Kidney glomerular epithelial cell (primary cell): ENCODE measurements at places on chromosomes 1 and 21.

GRCh38 chr1:180644526-180645192, 12.8 kb downstream of the XPR1 start:
- DNase-seq, result no peak

GRCh38 chr1:61337981-61338848, 255.9 kb downstream of the NFIA start:
- DNase-seq, result peak; percentile 94

DNA sequence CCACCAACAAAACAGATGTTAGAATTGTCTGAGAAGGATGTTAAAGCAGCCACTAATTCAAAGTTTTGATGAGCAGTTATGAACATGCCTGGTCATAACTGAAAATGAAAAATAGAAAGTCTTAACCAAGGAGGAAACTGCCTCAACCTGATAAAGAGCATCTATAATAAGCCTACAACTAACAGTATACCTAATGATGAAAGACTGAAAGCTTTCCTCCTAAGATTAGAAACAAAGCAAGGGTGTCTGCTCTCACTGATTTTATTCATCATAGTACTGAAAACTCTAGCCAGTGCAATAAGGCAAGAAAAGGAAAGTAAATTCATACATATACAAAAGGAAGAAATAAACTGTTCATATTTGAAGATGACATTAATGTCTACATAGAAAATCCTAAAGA, 82.0 kb downstream of the KCNK1 start:
- DNase-seq, result no peak

DNA sequence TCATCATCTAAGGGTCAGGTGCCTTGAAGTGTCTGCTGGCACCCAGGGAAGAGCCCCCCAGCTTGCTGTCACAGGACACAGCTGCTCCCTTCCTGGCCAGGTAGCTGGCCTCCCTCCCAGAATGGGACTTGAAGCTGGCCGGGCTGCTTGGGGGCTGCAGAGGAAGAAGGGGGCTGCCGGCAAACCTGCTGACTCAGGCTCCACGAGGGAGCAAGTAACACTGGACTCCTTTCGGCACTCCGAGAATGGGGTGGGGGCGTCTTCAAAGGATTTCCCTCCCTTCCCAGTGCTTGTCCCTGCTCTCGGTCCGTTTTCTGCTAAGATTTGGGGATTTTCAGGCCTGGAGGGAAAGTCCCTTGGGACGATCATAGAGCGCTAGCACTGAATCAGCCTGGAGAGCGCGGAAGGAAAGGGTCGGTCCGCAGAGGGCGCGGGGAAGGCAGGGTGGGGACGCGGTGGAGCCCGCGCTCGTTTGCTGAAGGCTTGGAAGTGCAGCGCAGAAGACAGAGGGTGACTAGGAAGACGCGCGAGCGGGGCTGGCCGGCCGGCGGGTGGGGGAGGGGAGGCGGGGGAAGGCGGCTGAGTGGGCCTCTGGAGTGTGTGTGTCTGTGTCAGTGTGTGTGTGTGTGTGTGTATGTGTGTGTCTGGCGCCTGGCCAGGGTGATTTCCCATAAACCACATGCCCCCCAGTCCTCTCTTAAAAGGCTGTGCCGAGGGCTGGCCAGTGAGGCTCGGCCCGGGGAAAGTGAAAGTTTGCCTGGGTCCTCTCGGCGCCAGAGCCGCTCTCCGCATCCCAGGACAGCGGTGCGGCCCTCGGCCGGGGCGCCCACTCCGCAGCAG, at the start of gene CSF1:
TSS of gene CSF1 (plus strand) at position 727 of the 840 bp plus-strand sequence. CDS start 175 bp downstream, outside the sequence.
- DNase-seq, result peak; percentile 46

DNA sequence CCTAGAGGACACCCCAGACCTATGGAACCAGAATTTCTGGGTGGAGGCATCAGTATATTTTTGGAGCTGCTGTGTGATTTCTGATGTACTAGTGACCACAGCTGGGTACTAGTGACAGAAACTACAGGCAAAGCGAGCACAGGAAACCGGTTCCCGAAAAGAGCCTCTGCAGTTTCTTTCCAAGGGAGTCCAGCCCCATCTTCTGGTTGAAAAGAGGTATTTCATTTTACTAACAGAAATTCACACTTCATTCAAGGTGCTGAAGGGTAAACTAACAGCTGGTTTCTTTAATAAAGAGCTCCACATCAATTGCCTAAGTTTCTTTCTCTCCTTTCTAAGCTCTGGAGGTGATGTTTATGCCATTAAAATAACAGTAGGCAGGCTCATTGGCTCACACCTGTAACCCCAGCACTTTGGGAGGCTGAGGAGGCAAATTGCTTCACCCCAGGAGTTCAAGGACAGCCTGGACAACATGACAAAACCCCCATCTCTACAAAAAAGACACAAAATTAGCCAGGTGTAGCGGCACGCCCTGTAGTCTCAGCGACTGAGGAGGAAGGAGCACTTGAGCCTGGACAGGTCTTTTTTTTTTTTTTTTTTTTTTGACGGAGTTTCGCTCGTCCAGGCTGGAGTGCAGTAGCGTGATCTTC, 22.0 kb downstream of the THAP3 start:
- DNase-seq, result peak; percentile 50

- DNase-seq, result no peak
Observed at GRCh38 chr1:160238408-160238807, 23.9 kb downstream of the DCAF8 start.

DNA sequence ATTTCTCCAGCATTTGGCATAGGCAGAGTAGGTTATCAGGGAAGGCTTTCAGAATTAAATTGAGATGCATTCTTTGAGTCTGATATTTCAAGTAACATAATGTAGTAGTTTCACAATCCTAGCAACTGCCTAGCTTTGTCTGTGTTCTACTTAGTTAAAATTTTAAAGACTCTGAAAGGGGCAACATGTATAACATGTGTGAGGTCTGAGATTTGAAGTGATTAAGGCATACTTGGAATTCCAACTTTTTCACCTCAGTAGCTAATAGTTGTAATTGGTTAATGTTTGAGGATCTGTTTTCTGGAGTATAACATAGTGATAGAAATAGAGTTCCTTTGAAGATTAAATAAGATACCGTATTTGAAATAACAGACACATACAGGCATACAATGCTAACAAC, 335.2 kb upstream of the BEND5 start:
- DNase-seq, result peak; percentile 40

DNA sequence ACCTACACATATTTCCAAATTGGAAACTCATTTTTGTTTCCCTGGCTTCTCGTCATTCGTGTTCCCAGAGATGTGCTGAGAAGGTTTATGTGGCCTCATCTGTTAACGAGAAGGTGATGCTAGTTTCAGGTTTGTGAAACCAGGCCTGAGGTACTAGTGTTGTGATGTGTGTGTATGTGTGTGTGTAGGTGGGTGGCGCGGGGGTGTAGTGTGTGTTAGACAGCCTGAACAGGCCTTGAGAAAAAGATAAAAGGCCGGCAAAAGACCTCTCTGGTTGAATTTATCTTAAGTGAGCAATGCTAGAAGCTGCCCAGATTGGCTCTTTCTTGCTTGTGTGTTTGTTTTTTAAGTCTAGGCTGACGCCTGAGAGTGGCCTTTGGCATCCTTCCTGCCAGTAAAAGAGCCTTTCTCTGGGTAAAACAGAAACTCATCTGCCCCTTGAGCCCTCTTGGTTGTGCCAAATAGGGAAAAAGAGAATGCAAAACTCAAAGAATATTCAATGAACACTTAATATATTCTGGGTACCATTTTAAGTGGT, 65.8 kb upstream of the HSD17B7 start:
- DNase-seq, result no peak

GRCh38 chr1:171743081-171743870, 1.4 kb upstream of the VAMP4 start:
- DNase-seq, result peak; percentile 40

GRCh38 chr1:7538849-7539768, 232.0 kb upstream of the VAMP3 start:
- DNase-seq, result no peak

DNA sequence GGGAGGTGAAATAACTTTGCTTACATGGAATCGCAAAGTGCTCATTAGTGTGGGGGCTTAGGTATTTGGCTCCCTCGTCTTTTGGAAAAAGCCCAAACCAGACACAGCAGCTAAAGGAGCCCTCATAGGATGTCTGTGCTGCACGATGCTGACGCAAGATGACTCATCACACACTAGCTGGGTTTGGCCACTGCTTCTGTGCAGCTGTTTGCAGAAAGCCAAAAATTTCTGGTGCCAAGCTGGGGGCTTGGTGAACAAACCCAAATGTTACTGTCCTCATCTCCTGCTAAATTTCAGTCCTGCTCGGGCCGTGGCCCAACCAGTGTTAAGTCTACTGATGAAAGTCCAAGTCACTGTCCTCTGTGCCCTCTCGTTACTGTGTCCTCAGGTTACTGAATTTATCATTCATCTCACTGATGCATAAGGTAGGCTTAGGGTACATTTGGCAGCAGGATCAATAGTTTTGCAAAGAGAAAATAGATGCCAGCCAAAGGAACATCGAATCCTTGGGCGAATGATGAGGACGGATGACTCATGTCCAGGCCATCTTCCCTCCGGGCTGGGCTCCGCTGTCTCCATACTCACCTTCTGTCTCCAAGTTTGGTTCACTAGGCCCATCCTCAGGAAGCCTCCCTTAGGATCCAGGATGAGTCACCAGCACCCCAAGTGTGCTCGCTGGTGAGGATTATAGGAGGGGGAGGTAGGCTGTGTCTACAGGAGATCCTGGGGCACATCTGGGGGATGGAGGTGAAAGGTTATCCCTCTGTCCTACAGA, 177.7 kb downstream of the ADSS2 start:
- peak; percentile 10 for DNase-seq

DNA sequence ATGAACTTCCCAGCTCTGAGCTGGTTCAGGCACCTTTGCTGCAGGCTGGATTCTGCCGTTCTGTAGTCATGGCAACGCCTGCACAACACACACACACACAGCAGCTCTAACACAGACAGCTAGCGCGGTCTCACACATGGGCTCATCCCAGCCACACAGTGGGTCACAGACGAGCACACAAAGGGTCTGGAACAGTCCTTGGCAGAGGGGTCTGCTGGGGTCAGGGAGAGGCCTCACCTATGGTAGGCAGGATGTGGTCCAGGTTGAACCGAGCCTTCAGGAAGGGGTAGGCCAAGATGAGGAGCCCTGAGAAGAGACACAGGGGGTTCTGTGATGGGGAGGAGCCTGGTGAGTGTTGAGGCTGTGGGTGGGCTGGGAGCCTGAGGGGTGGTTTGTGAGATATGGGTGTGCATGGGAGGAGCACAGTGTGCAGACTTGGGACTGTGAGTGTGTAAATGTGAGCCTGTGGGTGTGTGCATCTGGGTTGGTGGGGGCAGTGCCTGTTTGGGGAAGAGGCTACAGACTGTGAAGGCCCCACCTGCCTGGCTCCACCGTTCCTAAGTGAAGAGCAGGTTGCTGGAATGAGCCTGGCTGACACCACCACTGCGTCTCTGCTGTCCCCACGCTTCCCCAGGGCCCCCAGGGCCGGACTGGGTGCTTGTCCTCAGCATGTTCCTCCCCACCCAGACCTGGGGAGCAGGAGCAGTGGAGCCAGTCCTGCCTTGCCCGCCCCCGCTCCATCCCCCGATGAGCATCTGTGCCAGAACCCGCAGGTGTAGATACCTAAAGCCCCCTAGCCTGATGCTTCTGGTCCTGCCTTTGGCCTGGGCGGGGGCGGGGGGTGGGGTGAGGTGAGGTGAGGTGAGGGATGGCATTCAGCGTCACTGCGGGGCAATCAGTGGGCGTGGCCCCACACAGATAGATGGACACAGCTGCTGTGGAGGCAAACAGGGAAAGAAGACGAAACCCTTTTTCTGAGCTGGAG, 1.5 kb downstream of the KNCN start:
- no peak for DNase-seq

DNA sequence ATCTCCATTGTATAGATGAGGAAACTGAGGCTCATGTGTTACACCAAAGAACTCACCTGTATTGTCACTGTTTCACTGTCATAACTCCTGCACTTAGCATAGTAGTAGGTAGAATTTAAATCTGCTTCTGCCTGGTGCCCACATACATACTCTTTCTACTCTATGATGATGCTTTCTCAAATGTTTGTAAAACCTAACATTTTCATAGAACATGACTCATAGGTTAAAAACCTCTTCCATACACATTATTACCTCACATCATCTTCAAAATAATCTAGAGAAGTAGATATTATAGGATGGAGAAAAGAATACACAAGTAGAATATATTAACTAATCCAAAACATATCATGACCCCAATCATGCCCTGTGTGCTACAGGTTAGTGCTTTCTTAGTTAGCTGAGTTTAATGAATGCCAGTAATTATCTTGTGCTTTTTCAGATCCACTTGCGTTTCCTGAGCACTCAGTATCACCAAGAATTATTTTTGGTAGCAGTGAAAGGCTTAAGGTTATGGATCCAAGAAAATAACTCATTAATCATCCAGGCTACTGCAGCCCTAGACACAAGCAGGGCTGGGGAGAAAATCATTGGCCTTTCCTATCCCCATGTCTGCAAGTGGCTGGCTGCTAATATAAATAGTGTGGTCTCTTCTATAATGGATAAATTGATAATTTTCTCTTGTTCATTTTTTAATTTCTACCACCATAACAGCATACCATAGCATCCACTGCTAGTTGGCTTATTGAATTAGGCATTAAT, 156.9 kb downstream of the LRRC40 start:
- DNase-seq, result no peak

GRCh38 chr1:236774926-236775325, 20.2 kb upstream of the MTR start:
- DNase-seq, result peak; percentile 40

GRCh38 chr21:8993284-8993942, 1528.0 kb upstream of the TPTE start:
- DNase-seq, result no peak

- DNase-seq, result no peak
Observed at GRCh38 chr1:59997479-59998115, 71.0 kb upstream of the CYP2J2 start.

DNA sequence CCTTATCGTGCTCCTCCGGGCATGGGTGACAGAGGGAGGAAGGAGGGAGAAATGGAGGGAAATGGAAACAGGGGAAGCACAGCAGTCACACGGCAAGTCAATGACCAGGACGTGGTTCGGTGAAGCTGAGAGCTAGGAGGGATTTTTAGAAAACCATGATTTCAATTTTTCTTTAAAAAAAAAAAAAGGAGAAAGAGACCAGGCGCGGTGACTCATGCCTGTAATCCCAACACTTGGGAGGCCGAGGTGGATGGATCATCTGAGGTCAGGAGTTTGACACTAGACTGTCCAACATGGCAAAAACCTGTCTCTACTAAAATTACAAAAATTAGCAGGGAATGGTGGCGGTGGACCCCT, 776 bp upstream of the TNFRSF9 start:
- DNase-seq, result no peak

DNA sequence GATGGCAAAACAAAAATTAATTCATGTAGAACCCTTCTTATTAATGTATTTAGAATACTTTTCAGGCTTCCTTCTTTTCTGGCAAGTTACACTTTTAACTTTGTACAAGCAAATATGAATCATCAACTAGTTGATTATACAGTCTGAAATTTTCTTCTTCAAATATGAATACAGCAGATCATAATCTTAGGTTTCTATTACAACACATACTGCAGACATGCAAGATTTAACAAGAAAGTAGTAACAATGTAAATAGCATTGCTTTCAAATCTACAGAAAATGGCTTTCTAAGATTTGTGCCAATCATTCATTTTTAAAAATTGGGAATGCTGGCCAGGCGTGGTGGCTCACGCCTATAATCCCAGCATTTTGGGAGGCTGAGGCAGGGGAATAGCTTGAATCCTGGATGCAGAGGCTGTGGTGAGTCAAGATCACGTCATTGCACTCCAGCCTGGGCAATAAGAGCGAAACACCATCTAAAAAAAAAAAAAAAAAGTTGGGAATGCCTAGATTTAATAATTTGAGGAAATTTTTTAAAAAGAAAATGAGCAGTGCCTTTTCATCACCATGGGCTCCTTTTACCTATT, 68.4 kb upstream of the DPYD start:
- no peak for DNase-seq

GRCh38 chr1:211237579-211237978, 21.6 kb upstream of the RCOR3 start:
- no peak for DNase-seq

- DNase-seq, result peak; percentile 87
Observed at GRCh38 chr1:59498640-59499039, 201.7 kb downstream of the FGGY start.
